ENCODE measurements at places on chromosomes 11 and 22. TPM values are rescaled to one million over a fixed set of nuclear protein-coding genes. Genes with fewer than 3 reads are reported as not detected.

GRCh38 chr22:50699756-50700386, 27.2 kb downstream of the SHANK3 start:
- no peak for DNase-seq

GRCh38 chr22:37284805-37285355, 2.6 kb downstream of the CYTH4 start:
- DNase-seq: no peak

DNA sequence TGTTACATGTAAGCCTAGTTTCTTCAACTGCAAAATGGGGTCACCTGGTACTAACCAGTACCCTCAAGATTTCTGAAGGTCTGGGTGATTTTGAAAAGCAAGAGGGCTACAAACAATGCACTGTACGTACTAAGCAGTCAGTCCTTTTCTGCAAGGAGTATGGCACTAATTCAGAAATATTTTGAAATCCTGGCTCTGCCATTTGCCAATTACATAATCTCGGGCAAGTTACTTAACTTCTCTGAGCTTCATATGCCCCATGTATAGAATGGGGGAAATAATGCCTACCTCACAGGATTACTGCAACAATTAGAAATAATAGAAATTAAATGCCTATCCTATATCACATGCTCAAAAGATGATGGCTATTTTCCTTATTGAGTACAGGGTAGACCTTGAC, 60.7 kb upstream of the CCDC89 start:
- DNase-seq: no peak

Gene KCNQ1
- 63.0 TPM for total RNA-seq

DNA sequence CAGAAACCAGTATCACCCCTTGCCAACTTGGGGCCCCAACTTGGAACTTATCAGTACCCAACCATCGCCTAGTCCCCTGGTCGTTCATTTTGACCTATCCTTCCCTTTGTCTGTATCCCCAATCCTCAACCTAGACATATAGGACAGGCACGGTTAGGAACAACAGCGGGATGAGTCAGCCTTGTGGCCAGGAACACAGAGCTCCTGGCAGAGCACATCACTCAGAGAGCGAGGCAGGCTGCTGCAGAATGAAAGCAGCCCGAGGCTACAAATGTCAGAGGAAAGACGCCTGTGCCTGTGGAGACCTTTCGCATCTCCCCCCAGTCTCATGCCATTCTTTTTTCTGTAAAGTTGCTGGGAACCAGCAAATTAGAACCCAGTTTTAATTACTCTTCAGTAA, 14.6 kb downstream of the DKK3 start:
- DNase-seq: no peak

- DNase-seq: no peak
Measured at GRCh38 chr11:20840341-20840740, 171.0 kb downstream of the NELL1 start.

- DNase-seq: no peak
Measured at GRCh38 chr11:71263386-71263785, 11.0 kb upstream of the SHANK2 start.

DNA sequence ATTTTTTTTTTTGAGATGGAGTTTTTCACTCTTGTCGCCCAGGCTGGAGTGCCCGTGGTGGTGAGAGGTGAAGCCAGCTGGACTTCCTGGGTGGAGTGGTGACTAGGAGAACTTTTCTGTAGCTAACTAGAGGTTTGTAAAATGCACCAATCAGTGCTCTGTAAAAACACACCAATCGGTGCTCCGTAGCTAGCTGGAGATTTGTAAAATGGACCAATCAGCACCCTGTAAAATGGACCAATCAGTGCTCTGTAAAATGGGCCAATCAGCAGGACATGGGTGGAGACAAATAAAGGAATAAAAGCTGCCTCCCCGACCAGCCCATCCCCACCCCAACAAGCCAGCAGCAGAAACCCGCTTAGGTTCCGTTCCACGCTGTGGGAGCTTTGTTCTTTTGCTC, 4.4 kb upstream of the RAPSN start:
- DNase-seq: no peak

DNA sequence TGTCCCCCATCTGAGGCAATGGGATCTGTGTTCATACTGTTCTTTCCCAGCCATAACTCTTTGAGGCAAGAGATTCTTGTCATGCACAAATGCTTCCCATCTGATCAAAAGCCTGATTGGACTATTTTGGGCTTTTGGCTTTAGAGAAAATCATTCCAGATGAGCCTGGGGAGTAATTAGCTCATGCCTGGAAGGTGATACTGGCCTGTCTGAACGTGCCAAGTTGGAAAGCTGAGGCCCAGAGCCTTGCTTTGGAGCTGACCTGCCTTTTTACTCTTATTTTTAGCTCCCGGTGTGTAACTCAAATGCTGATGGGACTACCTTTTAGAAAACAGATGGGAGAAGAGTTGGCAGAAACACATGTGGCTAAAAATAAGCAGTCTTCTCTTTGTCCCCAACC, 105.0 kb downstream of the DBX1 start:
- no peak for DNase-seq

DNA sequence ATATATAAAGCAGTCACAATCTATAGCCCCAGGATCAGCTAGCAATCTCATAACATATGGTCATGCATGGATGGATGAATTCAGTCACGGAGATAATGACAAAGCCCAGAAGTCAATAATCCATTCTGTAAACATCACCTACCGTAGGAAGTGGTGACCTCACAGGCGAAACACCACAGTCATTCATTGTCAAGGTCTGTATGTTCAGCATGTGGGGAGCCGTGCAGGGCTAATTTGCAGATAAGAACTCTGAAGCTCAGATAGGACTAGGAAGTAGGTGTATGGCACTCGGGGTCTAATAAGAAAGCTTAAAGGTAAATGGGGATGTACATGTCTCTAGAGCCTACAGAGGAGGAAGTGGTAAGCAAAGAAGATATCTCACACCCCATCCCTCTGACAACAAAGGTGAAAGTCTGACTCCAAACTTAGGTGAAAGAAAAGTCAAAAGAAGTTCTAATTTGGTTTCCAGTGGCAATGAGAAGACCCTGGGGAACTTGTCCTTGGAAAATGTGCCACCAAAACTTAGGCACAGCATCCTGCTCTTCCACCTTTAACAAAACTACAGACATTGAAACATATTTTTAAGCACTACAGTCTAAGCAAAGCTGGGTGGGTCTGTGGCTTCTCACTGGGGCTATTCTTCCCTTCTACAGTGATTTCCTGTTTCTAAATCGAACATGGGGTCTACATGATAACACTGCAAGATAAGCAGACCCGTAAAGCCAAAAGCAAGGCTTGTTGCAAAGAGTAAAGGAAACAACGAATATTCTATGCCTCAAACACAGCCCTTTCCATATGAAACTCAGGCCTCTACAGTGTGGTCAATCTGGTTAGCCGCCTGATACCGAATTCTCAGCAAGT, 5.2 kb downstream of the CRTAM start:
- no peak for DNase-seq

GRCh38 chr11:115347106-115347505, 157.1 kb downstream of the CADM1 start:
- no peak for DNase-seq

DNA sequence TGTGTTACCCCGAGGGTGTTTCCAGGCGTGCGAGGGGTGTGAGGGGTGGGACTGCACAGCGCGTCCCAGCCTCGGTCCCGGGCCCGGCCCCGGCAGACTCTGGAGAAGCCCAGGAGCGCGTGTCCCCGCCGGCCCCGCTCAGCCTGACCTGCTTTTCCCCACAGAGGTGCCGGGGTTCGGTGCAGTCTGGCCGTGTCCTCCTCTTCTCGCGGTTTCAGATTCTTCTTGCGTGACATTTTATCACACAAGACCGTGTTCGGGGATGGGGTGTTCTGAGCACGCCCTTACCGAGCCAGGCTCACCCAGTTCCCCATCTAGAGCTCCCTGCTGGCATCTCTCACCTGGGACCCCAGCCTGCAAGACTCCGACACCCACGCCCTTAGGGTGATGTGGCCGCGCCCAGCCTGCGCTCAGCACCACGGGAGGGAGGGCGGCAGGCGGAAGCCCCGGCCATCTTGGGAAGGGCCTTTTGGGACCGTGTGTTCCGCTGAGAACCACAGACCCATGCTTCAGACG, 775.6 kb downstream of the BRD1 start:
- DNase-seq: peak; percentile 54

Gene GLYATL1
- 2.4 TPM for total RNA-seq

DNA sequence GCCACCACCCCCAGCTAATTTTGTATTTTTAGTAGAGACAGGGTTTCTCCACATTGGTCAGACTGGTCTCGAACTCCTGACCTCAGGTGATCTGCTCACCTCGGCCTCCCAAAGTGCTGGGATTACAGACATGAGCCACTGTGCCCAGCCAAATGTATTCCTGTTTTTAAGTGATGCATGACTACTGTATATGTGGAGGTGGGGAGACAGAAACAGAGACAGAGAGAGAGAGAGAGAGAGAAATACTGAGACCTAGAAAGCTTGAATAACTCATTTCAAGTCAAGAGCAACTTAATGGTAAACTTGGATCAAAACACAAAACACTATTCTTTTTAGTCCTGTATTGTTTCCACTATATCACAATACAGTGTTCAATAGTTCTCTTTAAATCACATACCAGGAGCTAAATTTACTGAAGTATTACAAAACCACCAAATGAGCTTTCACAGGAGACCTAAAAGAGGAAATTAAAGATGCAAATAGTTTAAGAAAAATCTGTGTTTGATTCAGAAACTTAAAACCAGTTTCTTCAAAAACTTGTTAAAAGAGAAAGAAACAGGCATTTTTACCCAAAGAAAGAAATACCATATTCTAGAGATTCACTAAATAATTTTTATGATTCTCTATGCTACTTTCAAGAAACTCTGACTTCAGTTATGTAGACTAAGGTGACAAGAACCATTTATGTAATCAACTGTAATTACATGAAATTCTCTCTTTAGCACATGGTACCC, 188.7 kb downstream of the ETS1 start:
- no peak for DNase-seq

GRCh38 chr11:45185228-45185729, 38.8 kb downstream of the PRDM11 start:
- DNase-seq: no peak

- no peak for DNase-seq
Measured at GRCh38 chr22:44172370-44173108, 8.2 kb upstream of the PARVG start.

GRCh38 chr11:99327527-99327926, 306.8 kb downstream of the CNTN5 start:
- DNase-seq: no peak

Gene FBLN1
- 286 TPM for total RNA-seq

Gene MMP7
- total RNA-seq: 226 TPM

GRCh38 chr11:120601536-120601935, 90.0 kb downstream of the GRIK4 start:
- no peak for DNase-seq

GRCh38 chr22:44566911-44567310, 68.9 kb upstream of the RTL6 start:
- peak; percentile 37 for DNase-seq

Gene ENTHD1
- total RNA-seq: not detected

Gene EMID1
- total RNA-seq: 2.4 TPM

Gene MYBPC3
- 0.18 TPM for total RNA-seq

- DNase-seq: no peak
Measured at GRCh38 chr22:44955102-44955501, 54.7 kb downstream of the PHF21B start.

- DNase-seq: no peak
Measured at GRCh38 chr22:23847991-23848864, 9.4 kb upstream of the DERL3 start.

DNA sequence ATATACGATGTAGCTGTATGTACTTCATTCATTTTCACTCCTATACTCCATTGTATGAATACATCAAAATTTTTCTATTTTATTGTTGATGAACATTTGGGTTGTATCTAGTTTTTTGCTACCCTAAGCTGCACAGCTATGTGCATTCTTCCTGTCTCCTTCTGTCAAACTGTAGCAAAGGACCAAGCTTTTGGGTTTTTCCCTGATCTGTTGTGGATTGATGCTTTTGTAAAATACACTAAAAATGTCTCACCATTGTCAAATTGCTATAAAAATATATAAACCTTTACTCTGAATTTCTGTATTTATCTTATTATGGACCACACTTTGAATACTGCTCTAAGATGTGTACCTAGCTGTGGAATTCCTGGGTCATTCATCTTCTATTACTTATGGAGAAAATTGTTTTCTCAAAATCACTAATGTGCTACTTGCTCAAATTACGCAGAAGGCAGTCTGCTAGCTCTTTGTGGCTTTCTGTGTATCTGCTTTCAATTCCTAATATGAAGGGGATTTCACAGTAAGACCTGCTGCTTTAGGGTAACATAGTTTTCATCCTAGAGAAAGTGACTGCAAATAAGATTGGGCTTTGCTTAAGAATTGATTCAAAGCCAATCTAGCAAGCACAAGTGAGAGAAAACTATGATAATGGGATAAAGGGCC, 123.4 kb downstream of the CYP2R1 start:
- DNase-seq: no peak

Gene OR51B5
- 0.99 TPM for total RNA-seq

Gene OR51B4
- 0.42 TPM for total RNA-seq

Gene TLCD5
- total RNA-seq: 5.6 TPM

Gene TMA7B
- 0.47 TPM for total RNA-seq

Gene HDAC10
- total RNA-seq: 52.4 TPM

Gene XKR3
- not detected for total RNA-seq

DNA sequence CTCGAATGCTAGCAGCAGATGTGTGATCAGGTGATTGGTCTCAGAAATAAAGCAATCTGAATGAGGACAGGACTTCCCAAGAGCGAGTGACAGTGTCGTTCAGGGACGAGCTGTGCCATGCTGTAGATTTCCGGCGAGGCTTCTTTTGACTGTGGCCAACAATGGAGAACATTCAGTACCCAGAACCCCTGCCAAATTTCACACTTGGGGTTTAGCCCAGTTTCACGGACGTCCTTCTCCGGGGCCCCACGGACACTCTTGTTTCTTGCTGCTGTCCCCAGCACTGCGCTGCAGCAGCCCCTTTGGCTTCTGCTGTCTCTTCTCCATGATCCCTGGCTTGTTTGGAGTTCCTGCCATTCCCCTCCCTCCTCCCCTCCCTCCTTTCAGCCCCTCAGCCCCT, 115.1 kb upstream of the GRAMD1B start:
- no peak for DNase-seq

Data from ureter (tissue), 1 donor.